ENCODE measurements at places on chromosomes 13 and 19.

- no peak for DNase-seq
These were observed 14.8 kb upstream of the NOP53 start for GRCh38 chr19:47730521-47730889.

DNA sequence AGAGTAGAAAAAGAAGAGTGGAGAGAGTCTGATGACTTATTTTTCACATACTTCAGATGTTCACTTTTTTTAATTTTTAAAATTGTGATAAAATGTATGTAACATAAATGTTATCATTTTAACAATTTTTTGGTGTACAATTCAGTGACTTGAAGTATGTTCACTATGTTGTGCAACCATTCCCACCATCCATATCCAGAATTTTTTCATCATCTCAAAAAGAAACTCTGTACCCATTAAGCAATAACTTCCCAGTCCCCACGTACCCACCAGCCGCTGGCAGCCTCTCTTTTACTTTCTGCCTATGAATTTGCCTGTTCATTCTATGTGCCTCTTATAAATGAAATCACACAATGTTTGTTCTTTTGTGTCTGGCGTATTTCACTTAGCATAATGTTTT lies 43.3 kb downstream of the SKA3 start:
- DNase-seq = no peak

GRCh38 chr13:103471896-103472295 lies 405.7 kb upstream of the SLC10A2 start:
- DNase-seq = no peak

DNA sequence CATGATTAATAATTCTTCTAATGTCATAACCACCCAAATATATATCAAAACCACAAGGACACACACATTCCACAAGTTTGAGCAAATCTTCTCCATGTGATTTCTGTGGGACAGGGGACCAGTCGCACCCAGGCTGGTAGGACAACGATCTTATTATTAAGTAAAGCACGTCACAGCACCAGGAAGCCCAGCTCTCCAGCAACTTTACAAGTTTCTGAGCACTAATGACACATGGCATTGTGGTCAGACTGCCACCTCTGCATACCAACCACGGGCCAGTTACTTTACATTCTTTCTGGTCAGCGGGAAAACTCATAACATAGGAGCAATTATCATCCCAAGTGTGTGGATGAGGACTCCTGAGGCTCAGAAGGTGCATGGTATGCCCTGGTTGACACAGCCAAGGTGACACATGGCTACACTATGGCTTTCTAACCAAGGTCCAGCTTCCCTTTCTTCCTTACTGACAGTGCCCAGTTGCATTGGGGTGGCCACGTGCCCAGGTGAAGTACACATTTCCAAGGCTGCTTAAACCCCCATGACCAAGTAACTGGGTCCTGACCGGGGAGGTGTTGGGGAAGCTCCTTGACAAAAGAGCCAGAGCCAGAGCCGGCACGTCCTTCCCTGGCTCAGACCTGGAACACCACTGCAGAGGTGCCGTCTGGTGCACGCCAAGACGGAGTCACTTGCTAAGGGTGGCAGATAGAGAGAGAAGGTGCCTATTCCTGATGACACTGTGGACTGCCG lies 27.4 kb downstream of the LATS2 start:
- no peak for DNase-seq

DNA sequence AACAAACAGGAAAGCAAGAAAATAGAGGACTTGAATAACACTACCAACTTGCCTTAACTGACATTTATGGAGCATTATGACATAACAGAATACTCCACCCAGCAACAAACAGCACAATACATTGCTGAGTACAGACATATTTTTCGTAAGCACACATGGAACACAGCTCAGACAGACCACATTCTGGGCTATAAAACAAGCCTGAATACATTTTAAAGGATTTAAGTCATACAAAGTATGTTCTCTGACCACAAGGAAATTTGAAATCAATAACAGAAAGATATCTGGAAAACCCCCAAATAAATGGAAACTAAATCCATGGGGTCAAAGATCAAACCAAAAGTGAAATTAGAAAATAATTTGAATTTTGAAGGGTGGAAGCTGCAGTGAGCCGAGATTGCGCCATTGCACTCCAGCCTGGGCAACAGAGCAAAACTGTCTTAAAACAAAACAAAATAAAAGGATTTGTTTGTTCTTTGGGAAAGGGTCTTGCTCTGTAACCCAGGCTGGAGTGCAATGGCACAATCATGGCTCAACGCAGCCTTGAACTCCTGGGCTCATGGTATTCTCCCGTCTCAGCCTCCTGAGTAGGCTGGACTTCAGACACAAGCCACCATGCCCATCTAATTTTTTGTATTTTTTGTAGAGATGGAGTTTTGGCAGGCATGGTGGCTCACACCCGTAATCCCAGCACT lies 5.6 kb downstream of the ZDHHC20 start:
- DNase-seq = no peak
